ENCODE measurements at places on chromosomes 16 and 17.

GRCh38 chr17:82843904-82844680 is 4.3 kb upstream of the ZNF750 start:
- DNase-seq, result no peak

DNA sequence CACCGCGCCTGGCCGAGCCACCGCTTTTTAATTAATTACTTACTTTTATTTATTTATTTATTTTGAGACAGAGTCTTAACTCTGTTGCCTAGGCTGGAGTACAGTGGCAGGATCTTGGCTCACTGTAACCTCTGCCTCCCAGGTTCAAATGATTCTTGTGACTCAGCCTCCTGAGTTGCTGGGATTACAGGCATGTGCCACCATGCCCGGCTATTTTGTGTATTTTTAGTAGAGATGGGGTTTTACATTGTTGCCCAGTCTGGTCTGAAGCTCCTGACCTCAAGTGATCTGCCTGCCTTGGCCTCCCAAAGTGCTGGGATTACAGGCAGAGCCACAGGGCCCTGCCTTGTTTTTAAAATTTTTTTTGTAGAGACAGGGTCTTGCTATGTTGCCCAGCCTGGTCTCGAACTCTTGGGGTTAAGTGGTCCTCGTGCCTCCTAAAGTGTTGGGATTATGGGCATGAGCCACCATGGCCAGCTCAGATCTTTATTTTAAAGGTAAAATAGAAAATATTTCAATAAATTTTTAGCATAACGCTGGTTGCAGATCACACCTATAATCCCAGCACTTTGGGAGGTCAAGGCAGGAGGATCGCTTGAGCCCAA is 18.3 kb upstream of the NUDT16L1 start:
- DNase-seq, result no peak

- DNase-seq, result no peak
Observed at GRCh38 chr16:53712065-53712464, 8.1 kb downstream of the FTO start.

DNA sequence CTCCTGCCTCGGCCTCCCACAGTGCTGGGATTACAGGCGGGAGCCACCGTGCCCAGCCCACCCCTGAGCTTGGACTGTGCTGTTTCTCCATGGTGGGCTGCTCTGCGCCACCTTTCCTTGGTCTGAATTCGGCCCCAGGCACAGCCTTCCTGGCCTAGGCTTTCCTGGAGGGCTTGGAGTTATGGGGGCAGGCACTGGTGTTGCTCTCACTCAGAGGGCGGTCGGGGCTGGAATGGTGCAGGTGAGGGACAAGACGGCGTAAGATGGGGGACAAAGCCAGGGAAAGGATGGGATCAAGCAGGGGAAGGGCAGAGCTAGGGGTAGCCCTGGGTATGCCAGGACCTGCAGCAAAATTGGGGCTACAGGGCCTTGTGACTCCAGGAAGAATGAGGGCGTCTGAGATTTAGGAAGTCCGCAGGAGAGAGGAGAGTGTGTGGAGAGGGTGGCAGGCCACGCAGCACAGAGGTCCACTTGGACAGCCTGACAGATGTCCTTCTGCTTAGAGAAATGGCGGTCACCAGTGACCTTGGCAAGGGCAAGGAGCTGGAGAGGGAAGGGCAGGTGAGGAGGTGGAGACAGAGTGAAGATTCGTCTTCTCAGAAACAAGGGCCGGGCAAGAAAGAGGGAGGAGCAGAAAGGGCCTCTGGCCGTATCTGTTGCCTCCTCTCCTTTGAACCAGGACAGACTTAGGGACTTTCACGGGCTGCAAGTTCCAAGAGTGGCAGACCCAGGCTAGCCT is 1.6 kb upstream of the ATP6V0C start:
- DNase-seq, result no peak

DNA sequence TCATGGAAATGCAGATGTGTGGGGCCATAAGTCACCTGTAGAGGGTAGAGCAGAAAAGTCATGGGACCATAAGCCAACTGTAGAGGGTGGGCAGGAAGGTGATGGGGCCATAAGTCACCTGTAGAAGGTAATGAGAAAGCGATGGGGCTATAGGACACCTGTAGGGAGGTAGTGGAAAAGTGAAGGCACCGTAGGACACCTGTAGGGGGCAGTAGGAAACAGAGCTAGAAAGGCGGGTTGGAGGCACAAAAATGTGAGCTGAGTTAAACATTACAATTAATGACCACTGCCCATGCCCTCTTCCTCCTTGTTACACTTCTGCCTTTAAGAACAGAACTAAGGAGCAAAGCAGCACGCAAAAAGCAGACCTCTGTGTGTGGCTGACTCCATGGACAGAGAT is 150.1 kb downstream of the SHISA6 start:
- DNase-seq, result no peak

GRCh38 chr17:17343160-17343735 is 40.1 kb downstream of the NT5M start:
- DNase-seq, result no peak

GRCh38 chr16:49491771-49492761 is 118.5 kb downstream of the C16orf78 start:
- DNase-seq, result peak; percentile 62

Data from activated T-cell treated with anti-CD3 and anti-CD28 coated beads, Interleukin-2, amount 50 U/mL, for 1 hour (primary cell).